ENCODE measurements at places on chromosomes 3 and 15.
A peak's percentile ranks its signal among the peaks of the same experiment; 100 is the strongest.

- DNase-seq = no peak
Observed at GRCh38 chr3:72666447-72666755, 181.8 kb downstream of the SHQ1 start.

- no peak for DNase-seq
Observed at GRCh38 chr3:21825684-21826083, 74.7 kb upstream of the ZNF385D start.

DNA sequence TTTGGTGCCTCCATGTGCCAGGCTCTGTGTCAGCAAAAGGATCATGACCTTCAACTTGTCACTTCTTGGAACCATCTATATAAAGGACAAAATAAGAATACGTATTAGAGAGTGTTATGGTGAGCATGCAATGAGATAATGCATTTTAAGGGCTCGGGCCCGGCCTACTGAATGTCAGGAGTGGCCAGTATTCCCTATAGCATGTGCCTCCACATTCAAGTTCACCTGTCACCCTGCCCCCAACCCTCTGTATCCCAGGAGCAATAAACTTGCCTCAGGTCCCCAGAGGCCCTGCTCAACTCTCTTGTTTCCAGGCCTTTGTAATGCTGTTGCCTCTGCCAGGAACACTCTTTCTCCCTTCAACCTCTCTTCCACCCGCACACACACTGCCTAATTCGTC is 90.2 kb upstream of the SLC6A11 start:
- no peak for DNase-seq

- no peak for DNase-seq
Observed at GRCh38 chr3:11721479-11721878, 77.8 kb upstream of the VGLL4 start.

DNA sequence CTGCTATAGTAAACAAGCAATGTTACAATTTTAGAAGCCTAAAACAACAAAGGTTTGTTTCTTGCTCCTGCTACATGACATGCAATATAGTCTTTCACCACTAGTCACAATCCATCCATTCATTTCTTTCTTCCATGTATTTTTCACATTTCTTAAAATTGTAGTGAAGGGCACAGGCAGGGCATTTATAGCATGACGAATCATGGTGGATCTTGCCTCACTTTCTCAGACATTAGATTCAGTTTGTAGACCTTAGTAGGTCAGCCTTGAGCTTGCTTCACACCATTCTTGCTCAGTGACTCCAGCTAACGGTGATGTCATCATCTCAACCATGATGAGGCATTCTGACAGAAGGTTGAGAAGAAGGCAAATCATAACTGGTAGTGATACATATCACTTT is 546.8 kb downstream of the TBL1XR1 start:
- DNase-seq = peak; percentile 11

GRCh38 chr3:172285844-172286243 is 162.4 kb downstream of the GHSR start:
- DNase-seq = peak; percentile 46

GRCh38 chr3:181719991-181720680 is 8.4 kb downstream of the SOX2 start:
- DNase-seq = no peak

DNA sequence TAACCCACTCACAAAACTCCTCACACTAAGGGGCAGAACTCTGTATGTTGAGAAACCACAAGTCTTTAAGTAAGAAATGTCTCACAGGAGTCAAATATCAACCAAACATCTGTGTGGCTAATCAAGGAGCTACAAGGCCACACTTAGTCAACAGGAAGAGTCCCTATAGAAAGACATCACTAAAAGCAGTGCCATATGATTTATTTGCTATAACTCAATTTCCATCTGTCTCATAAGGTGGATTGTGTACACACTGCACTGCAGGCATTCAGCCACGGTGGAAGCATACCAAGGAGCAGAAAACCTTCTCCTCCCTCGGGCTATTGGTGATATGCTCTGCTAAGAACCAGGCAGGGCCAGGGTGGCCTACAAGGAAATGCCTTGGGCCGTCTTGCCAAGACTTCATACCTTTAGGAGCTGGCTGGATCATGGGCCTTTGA is 197.6 kb upstream of the CFAP20DC start:
- DNase-seq = peak; percentile 38

DNA sequence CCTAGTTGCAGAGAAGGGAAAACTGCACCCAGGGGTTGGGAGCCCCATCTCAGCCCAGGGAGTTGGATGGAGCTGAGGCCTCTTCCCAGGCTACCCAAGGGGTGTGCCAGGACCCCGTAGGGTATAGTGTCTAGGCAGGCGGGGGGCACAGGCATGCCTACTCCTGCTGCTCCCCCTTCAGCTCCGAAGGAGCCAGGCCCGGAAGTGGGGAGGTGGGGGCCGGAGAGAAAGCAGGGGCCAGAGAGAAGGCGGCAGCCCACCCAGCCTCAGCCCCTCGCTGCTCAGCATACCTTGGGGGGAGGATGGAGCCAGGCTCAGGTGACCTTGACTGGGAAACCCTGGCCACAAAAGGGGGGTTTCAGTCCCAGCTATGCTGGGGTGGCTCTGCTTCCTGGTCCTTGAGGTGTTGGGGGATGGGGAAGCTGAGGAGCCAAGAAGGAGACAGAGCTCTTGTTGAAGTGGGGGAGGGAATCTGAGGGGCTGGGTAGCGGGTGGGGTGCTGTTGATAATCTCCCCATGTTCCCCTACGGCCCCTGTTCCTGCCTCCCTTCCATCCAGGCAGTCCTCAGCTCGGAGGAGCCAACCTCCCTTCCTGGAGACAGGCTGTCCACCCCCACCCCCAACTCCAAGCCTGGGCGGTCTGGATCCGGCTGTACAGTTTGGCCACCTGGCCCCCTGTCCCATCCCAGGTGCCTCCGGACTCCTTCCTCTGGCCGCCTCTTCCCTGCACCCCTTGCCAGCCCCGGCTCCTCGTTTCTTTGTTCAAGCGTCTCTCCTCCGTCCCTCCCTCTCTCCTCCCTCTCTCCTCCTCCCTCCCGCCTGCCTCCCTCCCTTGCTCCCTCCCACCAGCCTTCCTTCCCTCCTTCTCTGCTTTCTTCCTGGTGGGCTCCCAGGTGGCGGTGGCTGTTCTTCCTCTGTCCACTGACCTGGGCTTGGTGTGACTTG is 1.7 kb downstream of the SEMA3F start:
- no peak for DNase-seq

DNA sequence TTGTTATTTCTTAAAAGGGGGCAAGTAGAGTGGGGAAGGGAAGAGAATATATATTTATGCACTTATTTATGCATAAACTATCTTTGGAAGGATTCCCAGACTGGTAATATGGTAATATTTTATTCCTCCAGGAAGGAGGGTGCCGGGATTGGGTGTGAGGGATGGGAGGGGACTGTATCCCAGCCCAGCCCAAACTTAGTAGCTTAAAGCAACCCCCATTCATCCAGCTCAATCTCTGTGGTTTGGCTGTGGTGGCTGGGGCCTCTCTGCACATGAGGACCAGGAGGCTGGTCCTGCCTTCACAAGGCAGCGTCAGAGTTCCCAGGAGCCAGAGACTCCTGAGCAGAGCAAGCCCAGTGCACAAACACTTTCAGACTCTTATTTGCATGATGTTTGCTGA is 48.4 kb downstream of the CCNL1 start:
- no peak for DNase-seq

DNA sequence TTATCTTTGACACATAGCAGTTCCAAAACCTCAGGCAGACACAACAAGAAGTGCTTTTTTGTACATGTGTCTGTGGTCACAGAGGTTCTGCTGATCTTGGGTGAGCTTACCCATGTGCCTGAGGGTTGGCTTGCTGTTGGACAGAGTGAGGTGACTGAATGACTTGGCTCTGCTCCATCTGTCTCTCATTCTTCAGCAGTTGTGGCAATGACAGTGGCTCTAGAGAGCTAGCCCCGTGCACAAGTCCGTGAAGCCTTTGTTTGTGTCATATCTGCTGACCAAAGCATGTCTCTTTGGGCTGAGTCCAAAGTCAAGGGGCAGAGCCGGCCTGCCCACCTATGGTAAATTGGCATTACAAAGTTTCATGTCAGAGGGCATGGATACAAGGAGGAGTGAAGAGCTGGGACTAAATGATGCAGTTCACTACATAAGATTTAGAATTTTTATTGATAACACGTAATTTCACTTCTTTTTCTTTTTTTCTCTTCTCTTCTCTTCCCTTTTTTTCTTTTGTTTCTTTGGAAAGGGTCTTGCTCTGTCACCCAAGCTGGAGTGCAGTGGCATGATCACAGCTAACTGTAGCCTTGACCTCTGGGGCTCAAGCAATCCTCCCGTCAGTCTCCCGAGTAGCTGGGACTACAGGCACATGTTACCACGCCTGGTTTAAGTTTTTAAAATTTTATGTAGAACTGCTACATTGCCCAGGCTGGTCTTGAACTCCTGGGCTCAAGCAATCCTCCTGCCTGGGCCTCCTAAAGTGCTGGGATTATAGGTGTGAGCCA is 77.9 kb downstream of the ITPR1 start:
- no peak for DNase-seq

GRCh38 chr3:107275511-107275910 is 101.7 kb upstream of the CCDC54 start:
- no peak for DNase-seq

- DNase-seq = peak; percentile 52
Observed at GRCh38 chr3:45462522-45463265, 74.3 kb downstream of the LARS2 start.

DNA sequence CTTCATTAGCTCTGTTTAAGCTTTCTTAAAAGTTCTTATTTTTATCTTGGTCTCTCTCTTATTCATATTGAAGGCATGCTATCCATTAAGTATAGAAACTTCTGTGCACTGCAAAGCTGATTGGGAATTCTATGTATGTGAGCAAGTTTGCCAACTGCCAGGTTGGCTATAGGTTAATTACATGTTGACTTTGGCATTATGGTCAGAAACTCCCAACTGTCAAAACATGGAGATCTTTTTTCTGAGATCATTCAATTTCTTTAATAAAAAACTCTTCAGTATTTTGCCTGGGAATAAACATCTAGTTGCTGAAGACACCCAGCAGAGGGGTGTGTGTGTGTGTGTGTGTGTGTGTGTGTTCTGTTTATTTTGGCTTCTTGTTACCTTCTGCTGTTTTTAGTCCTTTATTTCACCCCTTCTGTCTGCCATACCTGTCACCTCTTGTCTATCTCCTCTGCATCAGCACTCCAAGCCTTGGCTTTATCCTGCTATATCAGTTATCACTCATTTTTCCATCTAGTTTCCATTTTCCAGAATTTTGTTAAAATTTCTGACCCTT is 1.3 kb upstream of the ARL14 start:
- no peak for DNase-seq

DNA sequence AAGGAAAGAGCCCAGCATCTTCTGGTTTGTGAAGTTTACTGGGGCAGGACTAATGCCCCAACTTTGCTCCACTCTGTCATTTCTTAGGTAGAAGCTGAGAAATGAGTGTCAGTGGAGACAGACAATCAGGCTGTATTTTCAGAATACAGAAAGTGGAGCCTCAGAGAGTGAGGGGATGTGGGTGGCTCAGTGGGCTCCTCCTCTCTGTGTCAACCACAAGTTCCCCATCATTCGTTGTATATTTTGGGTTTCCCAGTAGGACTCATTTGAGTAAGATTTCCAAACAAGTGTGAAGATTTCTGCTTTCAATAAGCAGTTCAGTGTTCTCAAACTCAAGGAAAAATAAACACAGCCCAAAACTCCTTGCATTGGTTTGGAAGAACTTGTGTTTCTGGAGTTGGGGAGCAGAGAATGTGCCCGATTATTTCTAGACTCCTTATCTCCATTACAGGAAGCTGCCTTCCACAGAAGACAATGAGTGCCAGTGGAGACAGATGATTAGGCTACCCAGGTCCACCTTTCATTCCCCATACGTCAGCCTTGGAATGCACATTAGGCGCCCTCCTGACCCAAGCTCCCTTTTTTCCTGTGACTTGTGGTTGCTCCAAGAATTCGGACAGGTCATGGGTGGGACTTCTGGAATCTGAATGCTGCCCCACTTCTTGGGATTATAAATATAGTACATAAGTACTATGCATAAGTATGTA is 792.1 kb upstream of the LMCD1 start:
- DNase-seq = no peak

- DNase-seq = peak; percentile 29
Observed at GRCh38 chr3:177994976-177995375, 541.3 kb upstream of the KCNMB2 start.

DNA sequence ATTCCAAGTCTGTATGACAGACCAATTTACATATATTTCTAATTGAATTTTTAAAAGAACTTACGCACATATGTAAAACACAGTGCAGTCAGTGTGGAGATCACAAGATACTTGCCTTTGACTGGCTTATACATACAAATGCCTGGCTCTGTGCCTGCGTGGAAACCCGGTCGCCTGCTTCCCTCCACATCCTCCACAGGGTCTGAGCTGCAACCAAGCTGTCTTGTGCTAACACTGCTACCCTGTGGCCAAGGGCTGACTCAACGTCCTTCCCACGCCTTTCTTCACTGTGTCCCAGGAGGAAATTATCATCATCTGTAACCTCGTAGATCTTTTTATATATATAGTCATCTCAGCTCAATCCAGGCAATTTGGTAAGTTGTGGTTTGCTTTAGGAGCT is 117.0 kb downstream of the WNT7A start:
- DNase-seq = no peak

GRCh38 chr3:9349321-9350117 is 13.3 kb upstream of the THUMPD3 start:
- DNase-seq = peak; percentile 84

DNA sequence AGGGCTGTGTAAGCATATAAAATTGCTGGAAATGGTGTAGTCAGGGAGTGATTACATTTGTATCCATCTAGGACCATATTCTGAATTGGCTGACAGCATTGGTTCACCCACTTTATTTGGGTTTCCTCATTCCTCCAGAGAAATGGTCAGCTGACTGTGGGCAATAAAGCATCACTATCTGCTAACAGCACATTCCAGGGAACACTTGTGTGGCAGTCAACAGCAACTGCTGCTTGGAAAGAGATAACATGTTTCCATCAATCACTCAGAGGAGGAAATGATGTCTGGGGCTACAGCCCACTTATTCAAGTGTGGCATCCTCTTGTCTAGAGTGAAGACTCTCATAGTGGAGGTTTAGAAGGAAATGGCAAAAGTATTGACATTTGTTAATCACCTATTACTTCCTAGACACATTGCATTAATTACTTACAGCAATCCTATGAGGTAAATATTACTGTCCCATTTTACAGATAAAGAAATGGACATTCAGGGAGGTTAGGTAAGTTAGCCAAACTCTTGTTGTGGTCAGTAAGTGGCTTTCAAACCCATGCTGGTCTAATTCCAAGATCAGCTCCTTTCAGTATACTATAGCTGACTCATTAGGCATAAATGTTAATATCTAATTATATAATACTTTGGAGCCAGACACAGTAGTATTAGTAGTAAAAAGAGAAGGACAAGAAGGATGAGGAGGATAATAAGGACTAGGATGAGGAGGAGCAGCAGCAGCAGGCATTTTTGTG is 247.8 kb downstream of the ALCAM start:
- no peak for DNase-seq

GRCh38 chr3:193314161-193314560 is 64.4 kb downstream of the ATP13A5 start:
- DNase-seq = no peak

- no peak for DNase-seq
Observed at GRCh38 chr15:52370010-52370409, 74.4 kb upstream of the MYO5C start.

GRCh38 chr15:65344214-65344913 is 33.4 kb downstream of the IGDCC3 start:
- DNase-seq = no peak

- no peak for DNase-seq
Observed at GRCh38 chr3:126656371-126657134, 1.6 kb upstream of the TXNRD3 start.
